DMS79 (cell line): ENCODE measurements at places on chromosomes 5 and 9.

DNA sequence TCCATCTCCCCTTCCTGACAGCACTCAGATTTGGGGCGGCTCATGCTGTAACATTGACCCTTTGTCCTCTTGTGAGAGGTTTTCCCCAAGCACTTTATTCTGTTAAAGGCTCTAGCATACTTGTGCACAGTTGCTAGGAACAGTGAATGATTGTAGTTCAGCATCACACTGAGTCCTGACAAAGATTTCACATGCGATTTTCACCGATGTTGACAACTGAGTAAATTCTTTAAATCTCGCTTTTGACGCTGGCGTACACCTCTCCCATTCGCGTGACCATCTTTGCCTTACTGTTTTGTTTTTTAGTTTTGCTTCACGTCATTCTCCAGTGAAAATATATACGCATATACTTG, 780 bp downstream of the CDC37L1 start:
- no peak for DNase-seq

- no peak for DNase-seq
Measured at GRCh38 chr9:116269250-116269649, 115.7 kb downstream of the PAPPA start.

GRCh38 chr5:80620211-80620610, 34.2 kb upstream of the MSH3 start:
- DNase-seq, result no peak

- no peak for DNase-seq
Measured at GRCh38 chr5:75654693-75655295, 43.5 kb downstream of the ANKDD1B start.

- no peak for DNase-seq
Measured at GRCh38 chr5:157459715-157460599, at the start of gene NIPAL4. Gene NIPAL4, plus strand, starts transcription at chr5:157460213. Its CDS starts 108 bp downstream, at chr5:157460321.

DNA sequence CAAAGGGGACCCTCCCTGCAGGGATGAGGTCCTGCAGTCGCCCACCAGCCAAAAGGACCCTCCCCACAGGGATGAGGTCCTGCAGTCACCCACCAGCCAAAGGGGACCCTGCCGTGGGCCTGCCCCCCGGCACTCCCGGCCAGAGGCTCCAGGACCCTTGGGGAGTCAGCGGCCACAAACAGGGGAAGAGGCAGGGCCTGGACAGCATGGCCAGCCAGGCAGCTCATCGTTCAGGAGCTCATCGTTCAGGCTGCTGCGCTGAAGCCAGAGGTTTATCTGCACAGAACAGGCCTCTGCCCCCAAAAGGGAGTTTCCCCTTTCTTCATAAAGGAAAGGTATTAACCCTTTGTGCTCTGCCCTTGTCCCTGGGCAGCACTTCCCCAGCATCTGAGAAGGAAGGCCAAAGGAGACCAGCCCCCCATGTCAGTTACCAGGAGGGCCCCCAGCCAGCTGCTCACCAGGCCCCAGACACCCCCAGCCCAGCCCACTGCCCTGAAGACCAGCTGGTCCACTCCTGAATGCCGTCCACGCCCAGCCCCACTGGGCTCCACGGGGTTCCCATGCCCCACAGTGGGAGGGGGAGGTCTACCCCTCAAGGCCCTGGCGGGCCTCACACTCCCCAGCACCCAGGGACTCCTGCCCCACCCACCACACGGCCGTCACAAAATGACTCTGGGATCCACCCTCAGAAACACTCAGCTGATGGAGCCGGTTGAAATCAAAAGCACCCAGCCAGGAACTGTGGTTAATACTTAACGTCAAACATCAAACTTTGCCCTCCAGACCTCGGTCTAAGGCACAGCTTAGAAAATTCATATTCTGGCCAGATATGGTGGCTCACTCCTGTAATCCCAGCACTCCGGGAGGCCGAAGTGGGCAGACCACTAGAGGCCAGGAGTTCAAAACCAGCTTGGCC, 6.3 kb downstream of the SLC12A7 start:
- no peak for DNase-seq

DNA sequence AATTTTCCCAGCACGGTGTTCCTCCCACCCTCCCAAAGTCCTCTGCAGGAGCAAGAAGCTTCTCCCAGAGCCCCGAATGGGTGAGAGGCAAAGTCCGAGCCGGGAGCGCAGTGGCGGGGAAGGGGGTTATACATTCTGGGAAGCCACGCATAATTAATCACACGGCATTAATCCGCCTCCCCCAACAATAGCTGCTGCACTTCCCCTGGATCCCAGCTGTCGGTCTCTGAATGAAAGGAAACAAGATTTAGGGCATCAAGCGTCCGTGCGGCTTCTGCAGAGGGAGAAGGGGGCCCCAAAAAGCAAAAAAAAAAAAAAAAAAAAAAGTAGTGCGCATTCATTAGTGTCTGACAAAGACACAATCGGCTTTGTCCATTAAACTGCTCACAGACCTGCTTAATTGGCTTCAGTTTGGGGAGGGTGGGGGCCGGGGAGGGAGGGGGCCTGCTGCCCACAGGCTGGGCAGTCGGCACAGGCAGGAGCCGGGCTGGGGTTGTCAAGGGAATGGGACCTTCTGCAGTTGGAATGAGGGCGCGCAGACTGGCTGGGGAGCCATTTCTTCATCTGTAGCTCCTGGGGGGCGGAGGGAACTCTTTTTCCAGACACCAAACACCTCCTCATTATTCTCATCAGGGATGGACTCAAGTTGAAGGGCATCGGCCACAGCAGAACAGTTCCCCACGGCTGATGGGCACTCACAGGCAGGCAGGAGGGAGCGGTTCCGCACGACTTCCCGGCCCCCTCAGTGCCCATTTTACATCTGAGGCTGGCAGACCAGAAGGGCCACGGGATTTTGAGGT, 3.4 kb downstream of the NOTCH1 start:
- DNase-seq, result no peak

DNA sequence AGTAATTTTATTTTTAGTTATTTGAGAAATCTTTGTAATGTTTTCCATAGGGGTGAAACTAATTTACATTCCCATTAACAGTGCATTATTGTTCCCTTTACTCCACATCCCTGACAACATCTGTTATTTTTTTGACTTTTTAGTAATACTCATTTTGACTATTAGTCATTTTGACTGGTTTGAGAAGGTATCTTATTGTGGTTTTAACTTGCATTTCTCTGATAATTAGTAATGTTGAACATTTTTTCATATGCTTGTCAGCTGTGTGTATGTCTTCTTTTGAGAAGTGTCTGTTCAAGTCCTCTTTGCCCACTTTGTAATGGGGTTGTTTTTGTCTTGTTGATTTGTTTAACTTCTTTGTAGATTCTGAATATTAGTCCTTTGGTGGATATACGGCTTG, 27.5 kb downstream of the CCDC152 start:
- no peak for DNase-seq

DNA sequence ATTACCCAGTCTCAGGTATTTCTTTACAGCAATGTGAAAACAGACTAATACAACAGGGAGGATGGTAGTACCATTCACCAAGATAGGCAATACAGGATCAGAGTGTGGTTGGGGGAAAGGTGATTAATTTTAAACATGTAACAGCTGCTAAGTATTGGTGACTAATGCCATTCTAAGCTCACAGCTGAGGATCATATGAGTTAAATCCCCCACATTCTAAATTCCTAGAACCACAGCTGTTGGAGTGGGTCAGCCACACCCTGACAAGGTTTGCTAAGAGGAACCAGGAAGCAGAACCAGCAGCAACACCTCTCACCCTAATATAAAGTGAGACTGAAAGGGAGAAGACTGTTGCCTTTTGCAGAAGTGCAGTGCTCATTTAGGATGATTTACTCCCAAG, 24.8 kb downstream of the HSPB3 start:
- no peak for DNase-seq

GRCh38 chr5:72364171-72364570, 44.0 kb downstream of the PTCD2 start:
- no peak for DNase-seq

GRCh38 chr5:76389513-76390154, 13.5 kb upstream of the IQGAP2 start:
- no peak for DNase-seq

- DNase-seq, result no peak
Measured at GRCh38 chr5:138631096-138631928, 56.1 kb upstream of the HSPA9 start.

DNA sequence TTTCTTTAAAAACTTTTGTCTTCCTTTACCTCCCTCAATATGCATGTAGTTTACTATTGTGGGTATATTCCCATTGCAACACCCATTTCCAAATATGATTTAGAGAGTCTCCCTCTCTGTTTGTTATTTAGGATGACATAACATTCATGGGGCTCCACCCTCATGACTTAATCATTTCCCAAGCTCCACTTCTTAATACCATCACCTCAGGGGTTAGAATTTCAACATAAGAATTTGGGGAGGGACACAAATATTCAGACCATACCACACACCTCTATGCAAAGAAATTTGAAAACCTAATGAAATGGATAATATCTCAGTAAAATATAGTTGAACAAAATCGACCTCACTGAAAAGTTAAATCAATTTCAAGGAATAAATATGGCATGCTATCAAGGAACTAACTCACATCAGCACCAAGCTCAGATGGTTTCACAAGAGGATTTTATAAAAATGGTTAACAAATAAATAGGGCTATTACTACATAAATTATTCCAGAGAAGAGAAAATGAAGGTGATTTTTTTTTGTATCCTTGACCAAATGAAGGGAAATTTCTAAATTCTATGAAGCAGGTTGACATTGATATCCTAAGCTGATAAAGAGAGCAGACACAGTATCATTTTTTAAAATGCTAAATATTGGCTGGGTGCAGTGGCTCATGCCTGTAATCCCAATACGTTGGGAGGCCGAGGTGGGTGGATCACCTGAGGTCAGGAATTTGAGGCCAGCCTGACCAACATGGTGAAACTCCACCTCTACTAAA, 20.2 kb upstream of the UBTD2 start:
- DNase-seq, result no peak

- DNase-seq, result no peak
Measured at GRCh38 chr9:35681341-35682002, 7.7 kb downstream of the CA9 start.

GRCh38 chr5:84215521-84215920, 169.2 kb downstream of the EDIL3 start:
- DNase-seq, result no peak

DNA sequence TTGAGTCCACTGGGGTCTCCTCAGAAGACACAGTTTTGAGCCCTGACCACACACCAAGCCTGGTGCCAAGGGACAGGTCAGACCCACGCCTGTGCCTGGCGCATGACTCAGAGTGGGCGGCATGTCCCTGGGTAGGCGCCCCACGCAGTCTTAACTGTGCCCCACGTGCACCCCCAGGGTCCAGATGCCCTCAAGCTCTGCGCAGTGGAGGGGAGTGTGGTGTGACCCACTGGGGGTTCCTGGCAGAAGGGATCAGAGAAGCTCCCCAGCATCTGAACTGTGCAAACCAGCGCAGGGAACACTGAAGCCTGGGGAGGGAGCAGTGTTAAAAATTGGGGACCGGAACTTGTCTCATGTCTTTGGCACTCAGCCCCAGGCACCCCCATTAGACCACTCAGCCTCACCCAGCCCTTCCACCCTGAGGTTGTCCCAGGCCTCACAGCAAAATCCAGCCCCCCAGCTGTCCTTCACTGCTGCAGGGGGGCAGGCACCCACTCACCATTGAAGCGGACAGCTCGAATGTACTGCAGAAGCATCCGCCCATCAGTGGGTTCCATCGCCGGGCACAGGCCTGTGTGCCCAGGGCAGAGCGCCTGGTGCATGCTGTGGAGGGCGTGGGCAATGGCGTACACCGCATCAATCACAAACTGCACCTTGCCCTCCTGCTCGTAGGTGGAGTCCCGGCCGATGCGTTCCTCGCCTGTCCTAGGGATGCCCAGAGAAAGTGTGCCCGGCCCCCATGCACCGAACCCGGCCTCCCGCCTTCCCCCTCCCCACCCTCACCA, 6.5 kb downstream of the GRM6 start:
- DNase-seq, result no peak

DNA sequence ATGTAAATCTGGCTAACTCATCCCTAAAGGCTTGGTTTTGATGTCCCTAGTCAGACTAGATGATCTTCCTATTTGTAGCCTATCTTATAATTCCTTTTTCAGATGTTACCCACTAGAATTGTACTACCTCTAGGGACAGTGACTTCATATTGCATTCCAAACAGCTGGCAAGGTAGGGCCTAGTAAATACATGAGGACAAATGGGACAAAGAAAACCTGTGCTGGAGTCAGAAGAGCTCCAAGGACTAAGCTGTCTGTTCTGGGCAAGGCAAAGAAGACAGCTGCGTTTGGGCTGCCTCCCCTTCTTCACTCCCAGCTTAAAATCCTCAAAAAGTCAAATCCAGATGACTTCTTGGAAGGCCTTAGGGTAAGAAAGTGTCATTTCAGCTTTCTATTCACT, 10.0 kb downstream of the DMXL1 start:
- no peak for DNase-seq

DNA sequence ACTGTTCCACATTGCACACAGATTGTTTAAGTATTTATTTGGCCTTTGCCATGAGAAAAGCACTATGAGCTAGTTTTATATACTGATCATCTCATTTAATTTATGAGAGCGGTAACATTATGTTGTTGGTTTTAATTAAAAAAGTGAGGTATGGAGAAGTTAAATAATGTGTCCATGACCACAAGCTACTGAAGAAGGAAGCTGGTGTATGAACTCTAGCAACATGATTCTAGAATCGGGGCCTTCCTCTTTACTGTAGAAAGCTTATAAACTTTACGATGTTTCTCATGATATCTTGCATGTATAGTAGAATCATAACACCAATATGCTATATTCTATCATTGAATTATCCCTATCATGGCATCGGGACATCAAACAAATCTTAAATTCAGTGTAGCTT, 52.9 kb upstream of the CDH18 start:
- DNase-seq, result no peak

- no peak for DNase-seq
Measured at GRCh38 chr5:115126303-115126702, 43.4 kb downstream of the TRIM36 start.

- no peak for DNase-seq
Measured at GRCh38 chr5:179124853-179125788, 64.9 kb downstream of the ZNF354C start.

- DNase-seq, result no peak
Measured at GRCh38 chr5:149053072-149053695, 9.7 kb downstream of the SH3TC2 start.

- no peak for DNase-seq
Measured at GRCh38 chr5:162068412-162068811, 839 bp downstream of the GABRG2 start.

DNA sequence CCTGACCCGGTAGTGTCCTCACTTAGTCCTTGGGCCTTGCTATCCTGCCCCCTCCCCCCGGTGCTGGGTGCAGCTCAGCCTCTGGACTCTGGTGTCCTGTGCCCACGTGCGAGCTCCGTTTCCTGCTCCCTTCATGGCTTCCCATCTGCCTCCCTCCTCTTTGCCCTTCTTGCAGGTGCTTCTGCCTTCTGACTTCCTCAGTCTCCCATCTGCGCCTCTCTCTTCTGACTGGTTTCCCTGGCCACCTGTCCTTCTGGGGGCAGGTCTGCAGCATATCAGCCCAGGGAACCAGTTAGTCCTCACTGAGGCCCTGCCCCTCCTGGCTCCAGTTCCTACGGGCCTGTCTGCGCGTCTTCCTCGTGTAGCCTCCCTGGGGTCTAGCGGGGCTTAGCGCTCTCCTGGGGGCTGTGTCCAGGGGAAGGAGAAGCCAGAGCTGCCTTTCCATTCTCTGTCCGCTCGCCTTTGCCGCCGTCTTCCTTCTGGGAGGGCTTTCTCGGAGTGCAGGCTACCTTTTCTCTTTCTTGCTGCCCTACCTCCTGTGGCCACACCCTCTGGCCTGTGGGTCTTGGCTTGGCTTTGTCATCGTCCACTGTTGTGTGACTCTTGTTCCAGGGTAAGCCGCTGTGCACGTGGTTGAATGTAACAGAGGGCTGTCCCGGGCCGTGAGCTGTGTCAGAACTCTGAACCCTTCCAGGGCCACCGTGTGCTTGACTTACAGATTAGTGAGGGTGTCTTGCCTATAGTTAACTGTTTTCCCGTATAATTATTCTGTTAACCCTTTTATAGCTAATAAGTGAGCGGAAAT, 51.8 kb downstream of the EHMT1 start:
- no peak for DNase-seq
